ENCODE measurements at places on chromosomes 1 and 21.

DNA sequence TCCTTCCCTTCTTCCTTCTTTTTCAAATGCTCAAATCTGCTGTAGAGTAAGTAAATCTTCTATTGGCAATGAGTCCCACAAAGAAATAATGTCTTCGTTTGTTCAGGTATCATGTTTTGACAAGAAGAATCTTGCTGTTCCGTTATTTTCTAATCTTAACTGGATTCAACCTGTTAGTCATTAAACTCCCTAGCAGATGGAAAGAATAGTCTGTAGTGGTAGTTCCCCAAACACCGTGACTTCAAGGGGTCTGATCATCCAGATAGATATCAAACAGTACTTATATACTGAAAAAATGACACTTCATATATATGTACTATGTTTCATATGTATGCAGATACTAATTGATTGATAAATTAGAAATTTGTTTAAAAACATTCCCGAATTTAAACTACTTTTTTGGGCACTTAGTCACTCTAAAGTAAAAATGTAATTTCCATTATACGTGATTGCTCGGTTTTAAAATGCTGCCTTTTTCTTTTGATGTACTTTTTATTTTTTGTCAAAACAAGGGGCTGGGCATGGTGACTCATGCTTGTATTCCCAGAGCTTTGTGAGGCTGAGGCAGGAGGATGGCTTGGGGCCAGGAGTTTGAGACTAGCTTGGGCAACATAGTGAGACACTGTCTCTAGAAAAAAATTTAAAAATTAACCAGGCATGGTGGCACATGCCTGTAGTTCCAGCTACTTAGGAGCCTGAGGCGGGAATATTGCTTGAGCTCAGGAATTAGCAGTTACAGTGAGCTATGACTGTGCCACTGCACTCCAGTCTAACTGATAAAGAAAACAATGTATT lies 335.7 kb upstream of the SNX7 start:
- no peak for DNase-seq

GRCh38 chr1:173744651-173745050 lies 29.9 kb downstream of the KLHL20 start:
- no peak for DNase-seq

DNA sequence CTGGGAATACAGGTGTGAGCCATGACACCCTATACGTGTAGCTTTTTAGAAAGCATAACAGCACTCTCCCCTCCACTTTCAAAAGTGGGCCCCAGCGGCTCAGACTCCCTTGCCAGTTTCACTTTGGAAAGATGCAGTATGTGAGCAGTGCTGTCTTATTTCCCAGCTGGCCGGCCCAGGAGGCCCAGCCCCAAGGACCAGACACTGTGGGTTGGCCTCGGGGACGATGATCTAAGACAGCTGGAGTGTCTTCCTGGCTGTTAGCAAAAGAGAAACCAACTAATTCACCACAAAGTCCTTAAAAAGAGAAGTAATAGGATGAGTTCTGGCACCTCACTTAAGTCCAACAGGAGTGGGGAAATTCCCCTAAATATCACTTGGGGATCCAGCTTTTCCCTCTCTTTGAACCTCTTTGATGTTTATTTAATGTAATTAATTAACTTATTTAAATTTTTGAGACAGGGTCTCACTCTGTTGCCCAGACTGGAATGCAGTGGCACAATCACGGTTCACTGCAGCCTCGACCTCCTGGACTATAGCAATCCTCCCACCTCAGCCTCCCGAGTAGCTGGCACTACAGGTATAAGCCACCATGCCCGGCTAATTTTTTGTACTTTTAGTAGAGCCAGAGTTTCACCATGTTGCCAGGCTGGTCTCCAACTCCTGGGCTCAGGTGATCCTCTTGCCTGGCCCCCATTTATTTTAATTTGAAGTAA lies 17.6 kb upstream of the CLIC4 start:
- peak; percentile 89 for DNase-seq

DNA sequence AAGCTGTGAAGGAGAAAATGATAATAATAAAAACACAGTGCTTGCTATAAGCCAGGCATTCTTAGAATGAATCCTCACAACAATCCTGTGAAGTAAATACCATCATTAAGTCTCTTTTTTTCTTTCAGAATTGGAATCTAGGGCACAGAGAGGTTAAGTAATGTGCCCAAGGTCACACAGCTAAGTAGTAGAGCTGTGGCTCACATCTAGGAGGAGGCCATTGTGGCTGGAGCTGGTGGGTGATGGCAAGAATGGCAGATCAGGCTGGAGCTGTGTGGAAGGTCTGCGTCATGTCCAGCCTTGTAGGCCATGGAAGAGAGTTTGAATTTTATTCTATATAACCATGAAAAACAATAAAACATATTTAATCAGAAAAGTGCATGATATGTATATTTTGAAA lies 38.2 kb upstream of the TSPAN2 start:
- no peak for DNase-seq

Measured in hepatic stellate cell (primary cell).